ENCODE measurements at places on chromosomes 4 and X.

GRCh38 chrX:134694333-134695322, 36.4 kb upstream of the PLAC1 start:
- H3K4me1 ChIP-seq = no peaks in the 10 kb centered on the region
- H3K4me3 ChIP-seq = no peak overlapping the region
- H3K36me3 ChIP-seq = no peaks in the 10 kb centered on the region
- no peak for DNase-seq
- H3K27me3 ChIP-seq = no peaks in the 10 kb centered on the region

- H3K4me3 ChIP-seq = no peak overlapping the region
- H3K4me1 ChIP-seq = peaks cover 2% of the 10 kb centered on the region
- DNase-seq = no peak
- no peaks in the 10 kb centered on the region for H3K36me3 ChIP-seq
- H3K27ac ChIP-seq = no peak overlapping the region
These were observed 78.3 kb upstream of the RASGEF1B start for GRCh38 chr4:81549984-81550383.

DNA sequence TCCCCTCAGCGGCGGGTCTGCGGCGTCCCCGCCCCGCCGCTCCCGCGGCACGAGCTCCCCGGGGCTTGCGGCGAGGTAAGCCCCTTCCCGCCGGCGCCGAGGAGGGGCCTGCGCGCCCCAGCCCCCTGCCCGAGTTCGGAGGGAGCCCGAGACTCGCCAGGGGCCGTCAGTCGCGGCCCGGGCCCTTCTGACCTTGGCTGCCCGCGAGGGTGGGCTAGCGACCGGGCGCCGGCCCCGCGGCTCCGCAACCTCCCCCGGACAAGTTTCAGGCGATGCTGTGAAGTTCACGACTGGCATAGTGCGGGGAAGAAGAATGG, 554 bp downstream of the CDKL5 start:
- H3K27ac ChIP-seq = no peak overlapping the region
- H3K36me3 ChIP-seq = no peaks in the 10 kb centered on the region
- no peaks in the 10 kb centered on the region for H3K4me1 ChIP-seq
- DNase-seq = no peak
- H3K4me3 ChIP-seq = peak overlapping the region; percentile 54

GRCh38 chr4:139506774-139507173, 49.2 kb downstream of the SETD7 start:
- DNase-seq = no peak
- peaks cover 7% of the 10 kb centered on the region for H3K4me1 ChIP-seq
- H3K4me3 ChIP-seq = no peak overlapping the region
- peaks cover 51% of the 10 kb centered on the region for H3K36me3 ChIP-seq

- H3K27me3 ChIP-seq = no peaks in the 10 kb centered on the region
- peaks cover 9% of the 10 kb centered on the region for H3K36me3 ChIP-seq
These were observed 111.3 kb downstream of the AFF1 start for GRCh38 chr4:87046121-87046551.

GRCh38 chr4:95732061-95732460, 107.8 kb upstream of the PDHA2 start:
- H3K27ac ChIP-seq = no peak overlapping the region
- no peaks in the 10 kb centered on the region for H3K36me3 ChIP-seq
- no peaks in the 10 kb centered on the region for H3K4me1 ChIP-seq
- no peaks in the 10 kb centered on the region for H3K27me3 ChIP-seq

DNA sequence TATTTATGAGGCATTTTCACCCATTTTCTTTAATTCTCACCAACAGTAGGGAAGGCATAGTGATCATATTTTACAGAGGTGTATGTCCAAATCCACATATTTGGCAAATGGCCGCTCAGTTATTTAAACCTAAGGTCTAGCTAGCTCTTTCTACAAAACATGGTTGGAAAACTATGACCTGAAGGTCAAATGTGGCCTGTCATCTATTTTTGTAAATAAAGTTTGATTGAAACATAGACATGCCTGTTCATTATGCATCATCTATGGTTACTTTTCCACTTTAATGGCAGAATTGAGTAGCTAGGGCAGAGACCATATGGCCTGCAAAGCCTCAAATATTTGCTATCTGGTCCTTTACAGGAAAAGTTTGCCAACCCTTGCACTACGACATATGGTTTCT, 44.2 kb downstream of the GBA3 start:
- no peaks in the 10 kb centered on the region for H3K36me3 ChIP-seq
- H3K27me3 ChIP-seq = no peaks in the 10 kb centered on the region
- no peaks in the 10 kb centered on the region for H3K4me1 ChIP-seq
- no peak overlapping the region for H3K27ac ChIP-seq

DNA sequence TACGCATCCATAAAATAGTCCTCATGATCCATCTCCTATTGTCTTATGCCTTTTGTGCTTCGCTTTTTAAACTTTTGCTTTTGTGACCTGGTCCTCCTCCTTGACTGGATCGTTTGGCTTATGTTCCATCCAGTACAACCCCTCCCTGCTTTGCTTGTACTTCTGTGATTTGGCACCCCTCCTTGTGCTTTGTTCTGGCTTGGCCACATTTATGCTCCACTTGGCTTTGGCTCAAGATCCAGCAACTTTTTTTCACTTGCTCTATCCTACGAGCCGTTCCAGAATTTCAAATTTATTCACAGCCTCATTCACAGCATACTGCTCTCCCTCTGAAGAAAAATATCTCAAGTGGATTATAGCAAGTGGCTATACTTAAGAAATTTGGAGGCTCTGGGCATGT, 28.0 kb upstream of the GLRA2 start:
- H3K27ac ChIP-seq = no peak overlapping the region
- DNase-seq = no peak
- no peaks in the 10 kb centered on the region for H3K36me3 ChIP-seq
- H3K27me3 ChIP-seq = no peaks in the 10 kb centered on the region

GRCh38 chrX:34638116-34638515, 19.0 kb downstream of the TMEM47 start:
- no peaks in the 10 kb centered on the region for H3K4me1 ChIP-seq
- H3K36me3 ChIP-seq = no peaks in the 10 kb centered on the region
- H3K27ac ChIP-seq = no peak overlapping the region
- no peaks in the 10 kb centered on the region for H3K27me3 ChIP-seq
- H3K4me3 ChIP-seq = no peak overlapping the region

- H3K27me3 ChIP-seq = no peaks in the 10 kb centered on the region
- peak overlapping the region; percentile 39 for H3K27ac ChIP-seq
- no peak for DNase-seq
- no peak overlapping the region for H3K4me3 ChIP-seq
These were observed 90.8 kb downstream of the AASDH start for GRCh38 chr4:56296526-56296925.

- H3K4me1 ChIP-seq = no peaks in the 10 kb centered on the region
- DNase-seq = peak; percentile 12
- H3K4me3 ChIP-seq = peak overlapping the region; percentile 65
- peaks cover 10% of the 10 kb centered on the region for H3K36me3 ChIP-seq
These were observed 59.9 kb downstream of the GSPT2 start for GRCh38 chrX:51802917-51803688.

DNA sequence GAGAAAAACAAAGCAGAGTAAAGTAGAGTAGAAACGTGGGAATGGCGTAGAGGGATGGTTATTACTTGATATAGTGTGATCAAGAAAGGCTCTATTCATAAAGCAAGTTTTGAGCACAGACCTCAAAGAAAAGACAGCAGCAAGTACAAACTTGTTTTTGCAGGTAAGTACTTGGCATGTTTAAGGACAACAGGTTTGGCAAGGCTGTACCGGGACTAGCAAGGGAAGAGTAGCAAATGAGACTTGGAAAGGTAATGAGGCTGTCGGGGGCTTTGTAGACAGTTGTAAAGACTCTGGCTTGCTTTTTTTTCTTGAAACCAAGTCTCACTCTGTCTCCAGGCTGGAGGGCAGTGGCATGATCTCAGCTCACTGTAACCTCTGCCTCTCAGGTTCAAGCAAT, 40.9 kb downstream of the NEK1 start:
- H3K36me3 ChIP-seq = peaks cover 34% of the 10 kb centered on the region
- H3K4me1 ChIP-seq = no peaks in the 10 kb centered on the region
- DNase-seq = no peak
- no peaks in the 10 kb centered on the region for H3K27me3 ChIP-seq

DNA sequence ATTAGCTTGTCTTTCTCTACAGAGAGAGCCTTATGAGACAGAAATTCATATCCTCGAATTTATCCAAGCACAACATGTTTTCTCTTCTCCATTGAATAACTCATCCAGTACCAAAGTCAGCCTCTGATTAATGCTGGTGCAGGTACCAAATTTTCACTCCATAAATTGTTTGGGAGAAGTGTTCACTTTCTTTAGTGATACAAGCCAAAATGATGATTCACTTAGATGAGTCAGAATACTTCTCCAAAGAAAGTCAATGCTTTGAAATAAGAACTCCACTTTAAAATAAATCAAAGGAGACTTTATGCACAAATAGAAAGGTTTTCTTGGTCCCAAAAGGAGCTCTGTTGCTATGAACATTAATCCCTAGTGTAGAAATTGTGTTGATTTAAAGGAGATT, 60.2 kb downstream of the MAOB start:
- no peaks in the 10 kb centered on the region for H3K27me3 ChIP-seq
- no peaks in the 10 kb centered on the region for H3K4me1 ChIP-seq
- no peak overlapping the region for H3K27ac ChIP-seq
- H3K4me3 ChIP-seq = no peak overlapping the region
- no peaks in the 10 kb centered on the region for H3K36me3 ChIP-seq

All from neuronal stem cell (in vitro differentiated cells).